SK-N-DZ (cell line): ENCODE measurements at places on chromosomes 4 and X.

DNA sequence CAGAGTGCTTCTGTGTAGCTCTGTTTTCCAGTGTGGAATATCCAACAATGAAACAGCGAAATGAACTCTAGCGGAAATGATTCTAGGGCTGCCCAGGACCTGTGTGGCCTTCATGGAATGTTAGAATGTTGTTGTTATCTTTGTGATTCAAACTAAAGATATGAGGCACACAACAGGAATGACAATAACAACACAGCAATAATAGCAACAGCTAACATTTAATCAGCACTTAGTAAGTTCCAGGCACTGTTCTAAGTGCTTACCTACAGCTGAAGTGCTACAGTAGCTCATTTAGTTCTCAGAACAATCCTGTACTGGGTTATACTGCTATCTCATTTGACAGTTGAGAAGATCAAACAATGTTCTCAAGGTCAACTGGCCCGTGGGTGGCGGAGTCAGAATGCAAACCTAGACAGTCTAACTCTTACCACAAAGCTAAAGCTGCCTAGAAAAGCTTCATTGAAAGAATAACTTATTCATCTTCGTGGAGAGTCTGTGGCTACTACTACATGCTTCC lies 63.7 kb downstream of the MAML3 start:
- no peak for DNase-seq

GRCh38 chr4:153931804-153932203 lies 142.9 kb upstream of the SFRP2 start:
- DNase-seq, result no peak

DNA sequence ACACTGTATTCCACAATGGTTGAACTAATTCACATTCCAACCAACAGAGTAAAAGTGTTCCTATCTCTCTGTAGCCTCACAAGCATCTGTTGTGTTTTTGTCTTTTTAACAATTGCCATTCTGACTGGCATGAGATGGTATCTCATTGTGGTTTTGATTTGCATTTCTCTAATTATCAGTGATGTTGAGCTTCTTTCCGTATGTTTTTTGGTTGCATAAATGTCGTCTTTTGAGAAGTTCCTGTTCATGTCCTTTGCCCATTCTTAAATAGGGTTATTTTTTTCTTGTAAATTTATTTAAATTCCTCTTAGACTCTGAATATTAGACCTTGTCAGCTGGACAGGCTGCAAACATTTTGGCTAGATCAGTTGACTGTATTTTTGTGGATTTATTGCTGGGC lies 78.2 kb downstream of the VSIG4 start:
- no peak for DNase-seq

- DNase-seq, result peak; percentile 64
These were observed 18.8 kb downstream of the ATP1B4 start for GRCh38 chrX:120380699-120381098.

DNA sequence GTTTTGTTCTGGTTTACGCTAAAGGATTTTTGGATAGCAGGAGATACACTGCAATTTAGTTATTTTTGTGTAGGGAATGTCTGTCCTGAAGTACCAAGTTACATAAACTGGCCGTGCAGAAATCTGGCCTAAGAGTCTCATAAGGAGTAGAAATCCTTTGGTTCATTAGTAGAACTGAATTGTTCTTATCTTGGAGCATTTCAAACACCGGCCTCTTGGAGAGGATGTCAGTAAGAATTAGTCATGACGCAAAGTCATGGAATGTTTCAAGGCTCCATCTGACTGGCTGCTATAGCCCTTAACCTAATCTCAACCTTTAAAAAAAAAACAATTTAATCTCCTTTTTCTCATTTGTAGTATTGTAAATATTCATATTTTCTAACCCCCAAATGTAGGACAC lies 15.2 kb downstream of the PDLIM3 start:
- no peak for DNase-seq

GRCh38 chrX:154448484-154448883 lies 4.5 kb downstream of the FAM50A start:
- DNase-seq, result no peak

- no peak for DNase-seq
These were observed 630.0 kb upstream of the TENM3 start for GRCh38 chr4:181613200-181613599.
